ENCODE measurements at places on chromosomes 4 and X.

GRCh38 chr4:160100316-160100715, 997.4 kb downstream of the RAPGEF2 start:
- DNase-seq = no peak

GRCh38 chrX:30657196-30658161, 4.3 kb downstream of the GK start:
- no peak for DNase-seq

GRCh38 chrX:39984191-39984956, 113.4 kb downstream of the BCOR start:
- no peak for DNase-seq

DNA sequence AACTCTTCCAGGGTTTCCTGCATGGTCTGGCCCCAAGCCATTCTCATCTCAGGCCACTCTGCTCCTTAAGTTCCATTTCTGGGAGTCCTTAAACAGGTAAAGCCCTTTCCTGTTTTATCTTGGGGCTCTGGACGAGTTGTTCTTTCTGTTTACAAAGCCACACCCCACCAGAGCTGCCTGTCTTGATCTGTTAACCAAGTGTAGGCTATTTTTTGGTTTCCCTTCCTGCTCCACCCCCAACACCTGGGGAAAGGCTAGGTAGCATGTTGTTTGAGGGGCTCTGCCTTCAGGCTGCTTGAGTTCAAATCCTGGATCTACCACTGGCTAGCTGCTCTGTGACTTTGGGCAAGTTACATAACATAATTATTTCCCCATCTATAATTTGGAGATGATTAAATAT, 40.0 kb downstream of the ERVMER34-1 start:
- no peak for DNase-seq

- no peak for DNase-seq
These were observed 1607.0 kb downstream of the RPA4 start for GRCh38 chrX:98490670-98491069.

GRCh38 chrX:148441387-148441786, 59.0 kb upstream of the AFF2 start:
- DNase-seq = no peak

DNA sequence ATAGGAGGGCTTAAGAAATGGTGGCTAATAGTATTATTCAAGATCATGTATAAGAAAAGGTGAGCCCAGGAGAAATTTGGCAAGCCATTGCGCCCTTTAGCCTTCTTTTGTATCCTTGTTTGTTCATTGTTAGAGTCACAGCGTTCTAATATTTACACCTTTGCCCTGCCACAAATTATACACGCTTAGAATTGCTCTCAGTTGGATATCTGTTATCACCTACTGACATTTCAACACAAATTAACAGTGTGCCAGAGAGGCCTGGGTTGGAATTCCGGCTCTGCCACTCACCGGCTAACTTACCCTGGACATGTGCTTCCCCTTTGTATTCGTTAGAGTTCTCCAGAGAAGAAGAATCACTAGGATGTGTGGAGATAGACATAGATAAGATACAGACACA, 148.7 kb upstream of the KIT start:
- DNase-seq = no peak

DNA sequence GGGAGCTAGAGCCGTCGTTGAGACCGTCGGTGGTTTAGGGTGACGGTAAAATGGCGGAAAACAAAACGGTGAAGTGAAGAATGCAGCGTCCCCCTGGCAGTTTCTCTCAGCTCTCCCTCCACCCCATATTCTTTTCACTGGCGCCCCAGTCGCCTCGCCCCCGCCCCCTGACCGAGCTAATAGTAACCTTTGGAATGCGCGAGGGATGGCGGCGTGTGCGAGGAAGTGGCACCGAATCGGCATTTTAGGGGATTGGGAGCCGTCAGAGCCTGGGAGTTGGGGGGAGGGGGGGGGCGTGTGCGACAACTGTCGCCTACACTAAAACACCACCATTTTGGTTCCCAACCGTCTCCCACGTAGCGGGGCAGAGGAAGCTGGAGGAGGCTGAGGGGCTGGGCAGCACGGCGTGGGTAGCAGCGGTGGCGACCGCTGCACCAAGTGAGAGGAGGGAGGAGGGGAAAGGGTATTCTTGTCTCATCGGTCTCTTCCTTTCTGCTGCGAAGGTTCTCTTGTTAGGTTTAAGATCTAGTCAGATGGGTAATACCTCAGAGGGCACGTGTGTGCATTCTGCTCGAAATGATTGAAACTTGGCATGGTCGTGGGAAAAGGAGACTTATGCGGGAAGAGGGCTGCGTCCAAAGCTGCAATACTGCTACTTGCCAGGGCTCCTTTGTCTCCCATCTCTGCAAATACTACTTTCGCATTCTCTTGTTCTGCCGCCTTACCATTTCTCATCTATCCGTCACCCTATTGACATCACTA, 840 bp downstream of the ZNF711 start:
- DNase-seq = peak; percentile 2

DNA sequence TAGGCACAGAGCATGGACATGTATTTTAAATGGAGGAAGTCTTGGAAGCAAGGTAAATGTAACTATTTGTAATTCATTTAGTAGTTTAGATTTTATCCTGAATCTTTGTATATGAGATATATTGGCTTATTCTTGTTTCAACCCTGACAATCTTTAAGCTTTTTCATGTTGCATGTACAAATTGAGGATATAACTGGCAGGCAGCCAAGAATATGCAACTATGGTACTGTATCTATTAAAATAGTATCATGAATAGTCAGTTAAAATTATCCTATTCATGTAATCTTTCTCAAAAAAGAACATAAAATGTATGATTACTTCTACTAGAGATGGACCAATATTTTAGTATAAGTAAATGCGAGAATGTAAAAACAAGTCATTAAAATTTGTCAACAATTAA, 1141.5 kb downstream of the PCDH18 start:
- DNase-seq = no peak

DNA sequence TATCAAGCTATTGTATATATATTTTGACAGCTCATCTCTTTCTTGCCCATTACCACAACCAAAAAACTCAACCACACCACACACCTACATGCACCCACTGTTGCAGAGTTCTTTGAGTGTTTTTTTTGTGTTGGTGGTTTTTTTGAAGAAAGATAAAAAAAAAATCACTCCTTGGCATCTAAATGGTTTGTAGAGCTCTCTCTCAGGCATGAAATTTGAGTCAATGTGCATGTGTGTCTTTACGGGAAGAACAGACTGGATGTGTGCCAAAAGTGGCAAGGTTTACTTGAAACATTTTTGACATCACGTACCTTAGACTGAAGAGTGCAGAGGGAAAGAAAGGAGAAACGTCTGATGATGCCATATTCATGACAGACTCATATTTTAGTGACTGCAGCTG, 154.2 kb downstream of the FHIP1A start:
- no peak for DNase-seq

DNA sequence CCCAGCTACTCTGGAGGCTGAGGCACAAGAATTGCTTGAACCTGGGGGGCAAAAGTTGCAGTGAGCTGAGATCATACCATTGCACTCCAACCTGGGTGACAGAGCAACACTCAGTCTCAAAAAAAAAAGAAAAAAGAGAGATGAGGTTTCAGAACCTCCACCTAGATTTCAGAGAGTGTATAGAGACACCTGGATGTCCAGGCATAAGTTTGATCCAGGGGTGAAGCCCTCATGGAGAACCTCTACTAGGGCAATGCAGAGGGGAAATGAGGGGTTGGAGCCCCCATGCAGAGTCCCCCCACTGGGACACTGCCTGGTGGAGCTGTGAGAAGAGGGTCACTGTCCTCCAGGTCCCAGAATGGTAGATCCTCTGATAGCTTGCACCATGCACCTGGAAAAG, 92.8 kb upstream of the HSD17B10 start:
- DNase-seq = no peak

DNA sequence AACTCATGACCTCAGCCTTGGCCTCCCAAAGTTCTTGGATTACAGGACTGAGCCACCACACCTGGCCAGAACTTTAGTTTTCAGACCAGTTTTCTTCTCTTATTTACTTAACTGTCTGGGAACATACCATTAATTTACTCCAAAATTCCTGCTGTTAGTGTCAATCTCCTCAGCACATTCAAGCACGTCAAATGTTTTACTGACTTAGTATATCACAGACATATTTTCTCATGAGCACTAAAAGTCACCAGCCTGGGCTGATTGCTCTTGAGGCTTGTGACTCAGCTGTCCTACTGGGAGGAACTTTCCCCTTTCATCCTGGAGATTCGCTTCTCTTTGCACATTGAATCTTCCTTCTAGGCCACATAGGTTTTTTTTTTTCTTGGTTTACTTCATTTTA, 109.6 kb downstream of the PCDH18 start:
- DNase-seq = no peak

DNA sequence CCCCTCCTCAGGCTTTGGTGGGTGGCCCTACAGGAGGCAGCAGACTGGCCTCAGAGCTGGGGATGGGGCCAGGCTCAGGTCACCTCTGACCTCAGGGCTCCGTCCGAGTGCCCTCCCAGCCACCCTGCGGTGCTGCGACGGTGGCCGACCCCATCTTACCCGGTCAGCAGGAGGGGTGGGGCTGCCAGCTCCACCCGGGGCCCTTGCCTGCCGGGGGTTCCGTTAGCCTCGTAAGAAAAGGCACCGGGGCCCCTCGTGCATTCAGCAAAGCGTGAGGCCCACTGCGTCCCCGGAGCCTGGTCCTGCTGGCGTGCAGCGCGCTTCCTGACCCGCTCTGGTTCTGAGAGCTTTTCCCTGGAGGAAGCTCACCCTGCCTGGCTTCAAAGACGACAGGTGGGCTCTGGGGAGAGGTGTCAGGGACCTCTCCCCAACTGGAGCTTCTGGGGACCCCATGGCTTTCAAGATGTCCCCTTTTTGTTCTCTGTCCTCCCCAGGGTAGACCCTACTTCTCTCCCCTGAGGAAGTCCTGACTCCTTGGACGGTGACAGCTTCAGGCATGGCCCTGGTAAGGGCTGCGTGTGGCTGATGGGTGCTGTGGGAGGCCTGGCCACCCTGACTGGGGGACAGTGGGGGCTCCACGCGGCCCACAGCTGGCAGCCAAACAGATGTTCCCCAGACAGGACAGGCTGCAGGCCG, 15.9 kb downstream of the FGFRL1 start:
- DNase-seq = no peak

DNA sequence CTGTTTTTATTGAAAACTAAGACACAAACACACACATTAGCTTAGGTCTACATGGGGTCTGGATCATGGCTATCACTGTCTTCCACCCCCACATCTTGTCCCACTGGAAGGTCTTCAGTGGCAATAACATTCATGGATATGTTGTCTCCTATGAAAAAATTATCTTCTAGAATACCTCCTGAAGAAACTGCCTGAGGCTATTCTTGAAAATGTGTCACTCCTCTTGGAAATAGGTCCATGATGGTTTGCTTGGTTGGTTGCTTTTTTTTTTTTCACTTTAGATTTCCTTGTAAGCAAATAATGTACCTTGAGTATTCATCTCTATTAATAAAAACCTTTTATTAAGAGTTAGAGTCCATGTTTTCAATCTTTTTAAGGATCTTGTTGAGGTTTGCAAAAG, 195.3 kb upstream of the PDE5A start:
- DNase-seq = no peak

GRCh38 chrX:37846141-37846540, 1.2 kb downstream of the DYNLT3 start:
- no peak for DNase-seq

DNA sequence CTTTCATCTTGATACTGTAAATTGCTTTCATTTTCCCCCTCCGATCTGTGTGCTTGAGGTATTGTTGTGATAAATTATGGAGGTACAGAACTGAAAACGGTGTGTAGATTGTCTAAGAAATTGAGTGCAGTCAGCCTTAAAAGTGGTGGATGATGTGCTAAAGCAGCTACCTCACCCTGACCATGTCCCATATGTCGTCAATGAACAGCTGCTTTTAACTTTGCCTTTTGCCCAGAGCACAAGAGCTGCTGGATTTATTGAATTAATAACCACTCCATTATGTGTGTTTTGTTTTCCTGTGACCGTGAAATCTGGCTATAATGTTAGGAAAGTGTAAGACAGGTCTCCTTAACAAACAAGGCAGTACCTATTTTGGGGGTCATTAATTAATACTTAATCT, 581.9 kb upstream of the PITX2 start:
- DNase-seq = no peak

- peak; percentile 17 for DNase-seq
These were observed 1402.4 kb downstream of the FAM133A start for GRCh38 chrX:95076449-95076848.

GRCh38 chrX:48156014-48156413, 25.6 kb downstream of the SPACA5B start:
- no peak for DNase-seq

DNA sequence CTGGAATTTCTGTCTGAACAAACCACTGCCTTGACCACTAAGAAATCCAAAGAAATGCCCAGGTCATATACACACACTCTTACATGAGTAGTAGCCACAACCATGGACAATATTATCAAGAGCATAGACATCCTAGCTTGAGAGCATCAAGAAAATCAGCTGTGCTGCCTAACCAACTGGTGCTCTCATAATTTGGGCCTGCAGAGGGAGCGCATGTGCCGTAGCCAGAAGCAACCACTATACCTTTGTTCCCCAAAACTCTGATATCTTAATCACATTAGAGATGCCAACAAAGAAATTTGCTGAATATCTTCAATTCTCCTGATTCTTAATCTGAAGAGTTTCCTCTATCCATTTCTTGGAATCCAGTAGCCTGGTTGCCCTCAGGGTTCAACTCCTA, 163.6 kb downstream of the ZNF674 start:
- DNase-seq = peak; percentile 10

DNA sequence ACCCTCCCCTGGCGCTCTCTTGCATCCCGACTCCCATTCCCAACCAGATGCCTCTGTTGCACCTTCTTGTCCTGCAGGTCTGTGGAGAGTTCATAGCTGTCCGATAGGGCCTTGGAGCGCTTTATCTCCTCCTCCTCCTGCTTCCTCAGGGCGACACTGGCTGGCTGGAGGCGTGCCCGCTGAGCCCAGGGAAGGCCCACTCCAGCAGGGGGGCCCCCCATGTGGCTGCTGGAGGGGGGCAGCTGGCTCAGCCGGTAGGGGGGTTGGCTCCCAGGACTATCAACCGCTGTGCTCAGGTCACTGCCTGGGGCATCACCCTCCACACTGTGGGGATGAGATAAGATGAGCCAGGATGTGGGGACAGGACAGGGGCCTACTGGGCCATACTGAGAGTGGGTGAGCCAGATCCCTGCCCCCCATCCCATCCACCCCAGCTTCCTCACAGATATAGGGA, 25.6 kb downstream of the IQSEC2 start:
- DNase-seq = no peak
